ENCODE measurements at places on chromosomes 6 and 20.

DNA sequence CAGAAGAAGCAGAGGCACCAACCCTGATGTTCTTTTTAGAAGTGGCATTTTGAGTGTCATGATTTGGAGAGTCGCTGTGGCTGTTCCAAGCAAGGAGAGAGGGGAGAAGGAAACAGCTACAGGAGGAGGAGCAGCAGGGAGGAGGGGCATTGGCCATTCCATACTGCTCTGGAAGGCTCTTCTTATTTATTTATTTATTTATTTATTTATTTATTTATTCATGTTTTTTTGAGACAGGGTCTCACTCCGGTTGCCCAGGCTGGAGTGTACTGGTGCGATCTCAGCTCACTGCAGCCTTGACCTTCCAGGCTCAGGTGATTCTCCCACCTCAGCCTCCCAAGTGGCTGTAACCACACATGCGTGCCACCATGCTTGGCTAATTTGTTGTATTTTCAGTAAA is 178.3 kb upstream of the PROKR2 start:
- DNase-seq, result no peak

- no peak for DNase-seq
Observed at GRCh38 chr6:57423468-57423867, 106.0 kb downstream of the PRIM2 start.

- DNase-seq, result peak; percentile 10
Observed at GRCh38 chr6:170438402-170438753, 114.7 kb downstream of the PSMB1 start.

DNA sequence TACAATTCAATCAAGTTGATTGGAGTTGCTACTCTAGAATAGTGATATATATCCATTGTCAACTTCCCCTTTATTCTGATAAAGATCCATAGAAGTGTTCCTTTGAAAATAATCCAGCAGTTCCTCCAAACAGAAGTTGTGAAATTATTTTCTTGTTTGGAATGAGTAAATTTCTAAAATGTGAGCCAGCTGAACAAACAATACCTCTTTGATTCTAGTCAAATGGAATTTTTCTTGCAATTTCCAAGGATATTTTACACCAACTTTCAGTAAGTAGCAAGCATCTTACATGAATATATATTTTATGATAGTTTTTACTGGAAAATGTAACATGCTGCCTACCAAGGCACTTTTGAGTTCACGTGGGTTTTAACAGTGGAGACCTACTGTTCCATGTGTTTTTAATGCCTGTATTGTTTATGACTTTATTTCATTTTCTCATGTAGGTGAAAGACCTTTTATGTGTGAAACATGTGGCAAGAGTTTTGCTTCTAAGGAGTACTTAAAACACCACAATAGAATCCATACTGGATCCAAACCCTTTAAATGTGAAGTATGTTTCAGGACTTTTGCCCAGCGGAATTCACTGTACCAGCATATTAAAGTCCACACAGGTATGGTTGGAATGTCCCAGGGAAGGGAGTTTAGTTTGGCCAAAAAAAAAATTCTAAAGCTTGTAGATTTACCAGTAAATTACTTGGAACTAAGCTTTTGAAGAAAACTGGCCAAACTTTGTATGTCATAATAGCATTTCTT is 6.5 kb downstream of the GZF1 start:
- no peak for DNase-seq

GRCh38 chr20:54090230-54091119 is 20.1 kb upstream of the BCAS1 start:
- no peak for DNase-seq

- DNase-seq, result no peak
Observed at GRCh38 chr20:55067158-55067825, 591.9 kb downstream of the DOK5 start.
